AML-193 (cell line): ENCODE measurements at places on chromosomes 7 and 10.

DNA sequence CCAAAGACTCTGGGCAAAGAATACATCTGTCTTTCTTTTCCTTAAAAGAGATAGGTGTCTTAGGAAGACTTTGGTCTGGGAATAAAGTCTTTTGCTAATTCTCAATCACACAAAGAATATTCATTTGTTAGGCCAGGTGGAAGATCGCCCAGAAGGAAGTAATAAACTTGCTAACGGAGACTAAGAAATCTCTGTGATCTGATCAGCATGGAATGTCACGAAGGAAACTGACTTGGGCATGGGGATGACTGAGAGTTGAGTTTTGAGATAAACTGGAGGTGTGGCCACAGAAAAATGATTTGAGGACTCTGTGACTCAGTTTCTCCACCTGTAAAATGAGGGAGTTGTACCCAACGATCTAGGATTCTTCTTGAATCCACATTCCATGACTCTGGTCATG is 161.1 kb upstream of the SVIL start:
- no peak for DNase-seq

GRCh38 chr7:96870185-96870584 is 135.2 kb upstream of the DLX6 start:
- no peak for DNase-seq

GRCh38 chr10:59991661-59992060 is 85.3 kb upstream of the CCDC6 start:
- DNase-seq, result peak; percentile 27

DNA sequence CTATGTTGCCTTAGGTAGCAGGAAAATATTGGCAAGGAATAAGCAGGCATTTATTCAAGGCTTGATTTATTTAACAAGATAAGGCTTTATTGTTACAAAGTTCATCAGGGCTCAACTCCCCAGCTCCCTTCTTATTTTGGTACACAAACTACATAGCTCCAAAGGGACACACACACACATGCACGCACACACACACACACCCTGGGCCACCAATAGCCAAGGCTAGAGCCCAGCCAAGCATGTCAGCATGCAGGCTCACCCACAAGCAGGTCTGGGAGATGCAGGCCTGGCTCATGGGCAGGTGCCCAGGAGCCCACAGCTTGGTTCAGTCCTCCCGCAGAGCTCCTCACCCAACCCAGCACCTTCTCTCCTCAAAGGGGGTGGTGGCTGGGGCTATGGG is 23.4 kb downstream of the LEP start:
- DNase-seq, result no peak

DNA sequence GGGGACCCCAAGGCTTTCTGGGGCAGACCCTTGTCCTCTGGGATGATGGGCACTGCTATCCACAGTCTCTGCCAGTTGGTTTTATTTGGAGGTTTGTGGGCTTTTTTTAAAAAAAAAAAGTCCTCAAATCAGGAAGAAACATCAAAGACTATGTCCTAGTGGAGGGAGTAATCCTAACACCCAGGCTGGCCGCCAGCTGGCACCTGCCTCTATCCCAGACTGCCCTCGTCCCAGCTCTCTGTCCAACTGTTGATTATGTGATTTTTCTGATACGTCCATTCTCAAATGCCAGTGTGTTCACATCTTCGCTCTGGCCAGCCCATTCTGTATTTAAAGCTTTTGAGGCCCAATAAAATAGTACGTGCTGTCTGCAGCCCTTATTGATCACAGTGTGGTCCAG is 61.0 kb upstream of the LRRC4 start:
- no peak for DNase-seq

DNA sequence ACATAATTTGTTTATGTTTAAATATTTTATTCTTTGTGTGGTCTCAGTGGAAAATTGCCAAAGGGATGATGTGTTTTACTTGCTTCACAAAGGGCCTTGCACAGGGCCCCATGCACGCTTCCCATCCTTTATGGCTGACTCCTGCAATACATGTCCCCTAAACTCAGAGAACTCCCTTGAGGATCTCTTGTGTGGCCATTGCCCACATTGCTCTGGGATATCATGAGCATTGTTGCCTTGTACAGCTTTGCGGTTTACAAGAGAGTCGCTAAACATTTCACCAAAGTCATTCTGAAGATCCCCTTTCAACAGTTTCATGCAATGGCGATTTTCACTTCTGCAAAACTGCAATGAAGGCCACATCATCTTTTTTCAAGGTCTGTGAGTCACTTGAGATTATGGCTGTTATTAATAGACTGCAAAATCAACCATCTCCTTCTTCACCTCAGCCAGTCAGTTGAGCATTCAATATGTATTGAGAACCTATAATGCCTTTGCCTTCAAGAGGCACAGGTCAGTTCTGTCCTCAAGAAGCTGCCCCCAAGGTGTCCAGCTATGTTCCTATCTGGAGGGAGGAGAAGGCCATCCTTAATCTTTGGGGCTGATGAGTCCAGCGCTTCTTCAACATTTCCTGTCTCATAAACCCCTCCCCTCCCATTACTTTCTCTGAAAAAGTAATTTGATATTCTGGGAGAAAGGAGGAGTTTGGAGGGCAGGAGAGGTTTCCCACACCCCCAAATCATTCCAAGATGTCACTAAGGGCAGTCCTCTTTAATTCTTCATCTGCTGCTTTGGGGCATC is 108.1 kb downstream of the CCDC71L start:
- peak; percentile 36 for DNase-seq
